ENCODE measurements at places on chromosomes 6 and 20. TPM values are rescaled to one million over a fixed set of nuclear protein-coding genes. Genes with fewer than 3 reads are reported as not detected.

KCNS1 gene
- total RNA-seq = not detected

MUCL3 gene
- not detected for total RNA-seq

BMP7 gene
- total RNA-seq = 1.0 TPM

DNA sequence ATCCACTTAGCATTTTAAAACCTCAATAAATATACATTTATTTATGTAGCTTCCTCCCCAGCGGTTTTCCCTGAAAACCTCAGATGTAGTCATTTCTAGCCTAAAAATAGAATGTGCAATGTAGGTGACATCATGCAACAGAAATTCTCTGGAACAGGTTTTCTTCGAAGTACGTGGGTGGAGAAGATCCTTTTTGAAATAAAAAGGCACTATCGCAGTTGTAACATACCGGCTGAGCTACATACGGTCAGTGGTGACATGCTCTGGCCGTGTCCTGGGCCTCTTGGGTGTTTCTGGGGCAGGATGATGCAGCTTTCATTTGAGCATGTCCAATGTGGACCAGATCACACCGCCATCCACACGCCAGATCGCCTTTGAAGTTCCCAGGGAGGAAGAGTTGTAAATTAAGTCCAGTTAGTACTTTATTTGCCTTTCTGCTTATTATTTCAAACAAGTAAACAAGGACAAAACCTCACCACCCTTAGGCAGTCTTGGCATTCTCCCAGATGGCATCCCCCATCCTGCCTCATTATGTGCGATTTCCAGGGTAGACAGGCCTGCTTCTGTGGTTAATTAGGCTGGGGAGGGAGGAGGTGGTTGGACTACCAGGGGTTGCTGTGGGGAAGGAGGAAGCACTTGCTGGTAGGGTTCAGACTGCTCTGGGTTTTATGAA, 109.5 kb upstream of the CLDN20 start:
- no peaks in the 10 kb centered on the region for H3K36me3 ChIP-seq
- H3K4me1 ChIP-seq = no peaks in the 10 kb centered on the region
- no peak for DNase-seq
- H3K4me3 ChIP-seq = no peak overlapping the region
